Pulmonary artery endothelial cell (primary cell): ENCODE measurements at places on chromosomes 1 and 21. TPM values are rescaled to one million over a fixed set of nuclear protein-coding genes. Genes with fewer than 3 reads are reported as not detected.

The PROX1 gene
- 0.46 and 0.49 TPM in 2 replicates for total RNA-seq

GRCh38 chr1:16905110-16905867 is 9.5 kb downstream of the RNU1-2 start:
- DNase-seq, result peak; percentile 71

DNA sequence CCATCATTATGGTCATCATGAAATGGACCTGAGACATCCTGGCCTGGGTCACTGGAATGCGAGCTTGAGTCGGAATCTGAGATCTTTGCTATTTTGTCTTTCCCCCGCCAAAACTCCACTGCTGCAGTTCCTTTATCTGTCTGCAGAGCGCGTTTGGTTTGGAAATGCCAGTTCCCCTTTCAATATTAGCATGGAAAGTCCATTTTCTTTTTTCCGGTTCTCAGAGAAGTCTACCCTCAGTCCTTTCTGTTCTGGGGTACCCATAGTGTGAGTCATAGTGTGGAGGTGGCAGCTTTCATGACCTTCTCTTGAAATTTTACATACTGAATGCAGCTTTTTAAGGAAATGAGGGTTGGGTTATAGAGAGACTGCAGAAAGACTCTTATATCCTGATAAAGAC is 14.6 kb downstream of the CACNA1E start:
- no peak for DNase-seq

- DNase-seq, result no peak
These were observed 150.6 kb downstream of the IER5 start for GRCh38 chr1:181239086-181239485.

DNA sequence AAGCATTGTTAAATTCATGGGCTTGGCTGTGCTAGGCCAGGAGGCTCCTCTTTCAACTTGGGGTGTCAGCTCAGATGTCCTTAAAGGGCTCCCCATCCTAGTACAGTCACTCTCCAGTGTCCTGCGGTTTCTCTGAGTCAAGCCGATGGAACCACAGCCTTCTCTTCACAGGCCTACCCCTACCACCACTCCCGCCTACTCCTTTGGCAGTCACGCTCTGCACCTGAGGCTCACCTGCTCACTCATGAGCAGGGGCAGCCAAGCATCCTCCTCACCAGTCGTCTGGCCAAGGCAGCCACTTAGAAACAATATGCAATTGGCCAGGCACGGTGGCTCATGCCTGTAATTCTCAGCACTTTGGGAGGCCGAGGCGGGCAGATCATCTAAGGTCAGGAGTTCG is 3.6 kb downstream of the ACOT7 start:
- no peak for DNase-seq

DNA sequence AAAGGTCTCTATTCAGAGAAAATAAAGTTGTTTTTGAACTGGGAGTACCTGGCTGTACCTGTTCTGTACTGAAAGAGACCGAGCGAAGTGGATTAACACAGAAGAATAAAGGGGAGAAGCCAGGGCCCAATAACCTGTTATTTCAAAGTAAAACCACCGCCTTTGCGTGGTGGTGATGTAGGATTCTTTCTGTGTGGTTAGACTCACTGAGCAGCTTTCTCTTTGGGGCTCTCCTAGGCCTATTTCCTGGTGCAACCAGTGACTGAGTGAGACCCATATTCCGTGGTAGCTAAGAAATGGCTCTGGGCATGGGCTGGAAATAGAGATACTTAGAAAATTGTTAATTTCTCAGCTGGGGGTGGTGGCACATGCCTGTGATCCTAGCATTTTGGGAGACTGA is 99.9 kb downstream of the XCL2 start:
- no peak for DNase-seq

GRCh38 chr1:14304381-14304865 is 294.1 kb upstream of the KAZN start:
- no peak for DNase-seq

GRCh38 chr1:13893409-13893821 is 193.4 kb downstream of the PRDM2 start:
- no peak for DNase-seq

- no peak for DNase-seq
These were observed 616 bp downstream of the MCOLN3 start for GRCh38 chr1:85047472-85048295.

DNA sequence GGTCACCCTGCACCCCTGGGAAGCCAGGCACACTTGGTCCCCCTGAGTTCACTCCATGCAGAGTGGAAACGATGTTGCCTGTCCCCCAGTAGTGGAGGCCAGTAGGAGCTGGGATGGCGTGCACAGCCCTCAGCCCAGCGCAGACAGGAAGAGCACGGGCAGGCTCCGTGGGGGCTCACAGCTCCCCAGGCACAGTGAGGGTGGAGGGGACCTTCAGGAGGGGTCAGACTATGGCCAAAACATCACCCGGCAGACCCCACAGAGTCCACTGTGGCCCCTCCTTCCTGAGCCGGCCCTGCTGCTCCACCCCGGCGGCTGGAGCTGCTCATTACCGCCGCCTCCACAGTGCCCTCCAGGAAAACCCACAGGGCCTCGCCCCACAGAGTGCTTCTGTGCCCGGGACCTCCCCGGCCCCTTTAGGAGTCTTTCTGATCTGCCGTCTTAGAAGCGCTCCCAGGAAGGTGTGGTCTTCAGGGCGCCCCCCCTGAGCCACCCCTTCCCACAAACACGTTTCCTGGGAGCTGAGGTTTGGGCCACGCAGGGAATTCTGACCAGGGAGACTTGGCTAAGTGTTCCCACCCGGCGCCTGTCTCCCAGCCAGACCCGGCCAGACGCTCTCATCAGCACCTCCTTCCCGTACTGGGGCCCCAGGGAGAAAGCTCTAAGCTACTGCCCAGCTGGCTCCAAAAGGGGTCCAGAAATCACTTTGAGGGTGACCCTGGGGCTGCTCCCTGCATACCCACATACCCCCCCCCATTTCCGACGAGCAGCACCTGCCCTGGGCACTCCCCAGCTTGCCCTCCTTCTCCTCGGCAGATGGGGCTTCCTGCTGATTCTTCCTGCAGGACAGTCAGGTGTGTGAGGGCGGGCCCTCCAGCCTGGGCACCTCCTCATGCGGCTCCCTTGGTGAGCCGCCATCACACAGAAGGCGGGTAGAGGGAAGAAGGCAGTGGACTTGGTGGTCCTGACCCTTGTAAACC is 38.8 kb downstream of the RIPK4 start:
- no peak for DNase-seq
